Astrocyte (in vitro differentiated cells and primary cell): ENCODE measurements at places on chromosomes 3 and 15. TPM values are rescaled to one million over a fixed set of nuclear protein-coding genes. Genes with fewer than 3 reads are reported as not detected.

DNA sequence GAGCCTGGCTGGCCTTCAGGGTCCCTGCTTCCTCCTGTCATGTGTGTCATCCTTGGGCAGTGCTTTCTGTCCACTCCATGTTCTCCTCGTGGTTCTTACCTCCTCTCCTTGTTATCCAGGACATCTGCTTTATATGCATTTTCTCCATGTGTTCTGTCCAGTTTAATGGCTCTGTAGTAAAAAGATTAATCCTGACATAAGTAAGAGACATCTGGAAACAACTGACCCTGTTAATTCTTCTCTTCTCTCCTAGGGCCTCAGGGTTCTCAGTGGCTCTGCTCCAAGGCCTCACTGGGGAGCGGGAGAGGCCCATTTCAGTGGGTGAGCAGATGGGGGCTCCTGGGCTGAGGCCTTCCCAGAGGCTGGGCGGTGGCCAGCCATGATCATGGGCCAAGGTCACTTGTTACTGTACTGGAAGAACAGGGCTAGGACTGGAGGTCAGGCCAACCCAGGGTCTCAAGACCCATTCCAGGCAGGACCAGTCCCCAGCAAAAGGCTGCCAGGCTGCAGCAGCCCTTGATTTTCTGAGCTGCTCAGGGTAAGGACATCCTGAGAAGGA, 20.2 kb upstream of the CDCP1 start:
- DNase-seq = no peak

GRCh38 chr3:50186096-50186495, 5.3 kb upstream of the GNAT1 start:
- no peak for DNase-seq

- no peak for DNase-seq
Measured at GRCh38 chr3:148319960-148320359, 377.7 kb upstream of the AGTR1 start.

GRCh38 chr3:108387063-108387462, 90.7 kb downstream of the HHLA2 start:
- DNase-seq = no peak

DNA sequence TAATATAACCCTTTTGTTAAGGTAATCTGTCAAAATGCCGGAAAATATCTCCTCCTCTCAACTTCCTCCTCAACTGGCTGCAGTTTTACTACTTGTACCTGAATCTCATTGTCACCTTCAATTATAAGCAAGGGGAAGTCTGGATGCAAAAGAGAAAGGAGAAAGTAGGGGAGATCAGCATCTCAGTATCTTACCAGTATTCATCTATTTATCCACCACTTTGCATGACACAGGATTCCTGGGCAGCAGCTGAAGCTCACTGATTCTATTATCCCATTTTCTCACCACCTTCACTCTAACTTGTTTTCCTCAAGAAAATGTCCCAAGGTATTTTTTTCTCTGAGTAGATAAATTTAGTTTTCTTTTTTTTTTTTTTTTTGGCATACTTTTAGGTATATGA, 440.5 kb upstream of the CBLB start:
- no peak for DNase-seq

DNA sequence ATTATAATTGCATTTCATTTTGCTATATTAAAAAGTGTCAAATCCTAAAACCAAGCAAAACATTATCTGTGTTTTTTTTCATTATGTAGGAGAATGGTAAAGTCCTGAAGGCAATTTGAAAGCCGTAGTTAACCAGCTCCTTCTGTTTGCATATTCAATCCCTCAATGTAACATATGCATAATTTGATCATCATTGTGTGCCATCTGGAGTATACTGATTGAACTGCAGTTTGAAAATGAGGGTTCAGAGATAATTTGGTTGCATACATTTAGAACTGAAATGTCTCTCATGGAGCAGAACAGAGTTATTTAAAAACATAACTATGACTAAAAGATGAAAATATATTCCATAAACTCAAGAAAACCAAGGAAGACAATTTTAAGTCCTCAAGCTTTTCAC, 518.6 kb downstream of the GBE1 start:
- no peak for DNase-seq

- no peak for DNase-seq
Measured at GRCh38 chr3:114707252-114707860, 413.5 kb downstream of the TIGIT start.

The KIF15 gene
- 0.82 and 1.5 TPM in 2 replicates for total RNA-seq

The ETV5 gene
- 55.3 and 58.3 TPM in 2 replicates for total RNA-seq

The CCDC9B gene
- total RNA-seq = 9.8 and 10.1 TPM in 2 replicates
